ENCODE measurements at places on chromosomes 2 and 18.

- DNase-seq = no peak
Measured at GRCh38 chr18:34909637-34910364, 131.4 kb upstream of the MAPRE2 start.

DNA sequence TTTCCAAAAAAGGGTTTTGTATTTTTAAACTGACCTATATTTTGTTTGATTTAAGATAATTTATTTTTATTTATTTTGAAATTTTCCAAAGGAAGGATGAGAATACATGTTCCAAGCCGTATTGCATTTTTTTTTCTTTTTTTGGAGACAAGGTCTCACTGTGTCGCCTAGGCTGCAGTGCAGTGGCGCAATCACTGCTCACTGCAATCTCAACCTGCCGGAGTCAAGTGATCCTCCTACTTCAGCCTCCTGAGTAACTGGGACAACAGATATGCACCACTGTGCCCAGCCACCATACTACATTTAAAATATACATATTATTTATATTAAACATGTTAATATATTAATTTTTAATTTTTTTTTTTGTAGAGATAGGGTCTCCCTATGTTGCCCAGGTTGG, 15.0 kb downstream of the GEN1 start:
- DNase-seq = no peak

- no peak for DNase-seq
Measured at GRCh38 chr2:99495115-99495860, 5.5 kb upstream of the REV1 start.

DNA sequence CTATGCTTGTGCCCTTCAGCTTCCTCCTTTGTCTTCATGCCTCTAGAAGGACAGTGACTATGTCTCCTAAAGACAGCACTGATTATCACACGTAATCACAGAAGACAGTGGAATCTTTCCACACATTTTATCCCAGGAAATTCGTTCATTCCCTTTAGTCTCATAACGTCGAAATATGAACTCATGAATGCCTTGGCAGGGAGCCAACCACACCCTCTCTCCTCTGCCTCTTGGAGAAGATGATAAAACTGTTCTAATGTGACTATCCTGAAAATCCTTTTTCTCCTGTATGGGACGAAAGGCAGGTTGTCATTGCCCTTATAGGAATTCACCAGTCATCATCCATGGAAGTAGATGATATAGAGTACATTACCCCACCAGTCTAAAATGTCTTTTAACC, 726.6 kb upstream of the FANCL start:
- DNase-seq = no peak

DNA sequence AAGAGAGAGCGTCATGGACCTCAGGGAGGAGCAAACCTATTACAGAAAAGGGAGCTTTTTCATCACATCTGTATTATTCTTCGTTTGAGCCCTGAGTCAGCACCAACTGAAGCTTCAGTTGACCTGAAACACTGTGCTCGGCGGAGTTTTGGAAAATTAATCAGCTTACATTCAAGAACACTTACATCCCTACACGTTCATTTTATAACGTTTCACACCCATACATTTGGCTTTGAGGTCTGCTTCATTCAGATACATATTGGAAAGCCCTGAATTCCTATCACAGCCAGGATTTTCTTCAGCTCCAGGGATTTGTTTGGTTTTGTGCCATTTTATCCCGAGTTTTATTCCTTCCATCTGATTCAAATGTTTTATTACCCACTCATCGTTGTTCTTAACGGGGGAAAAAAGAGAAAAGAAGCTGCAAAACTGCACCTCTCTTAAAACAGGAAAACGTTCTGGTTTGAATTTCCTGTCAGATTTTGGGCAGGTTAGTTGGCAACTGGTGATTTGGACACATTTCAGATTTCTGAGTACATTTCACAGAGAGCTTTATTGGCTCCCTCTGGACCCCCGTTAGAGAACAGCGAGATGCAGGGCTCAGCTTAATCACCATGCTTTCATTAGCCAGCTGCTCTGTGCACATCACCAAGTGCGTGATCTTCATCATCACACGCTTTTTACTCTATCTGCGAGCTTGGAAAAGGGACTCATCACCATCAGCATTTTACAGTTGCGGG, 88.8 kb downstream of the CDC42EP3 start:
- no peak for DNase-seq

DNA sequence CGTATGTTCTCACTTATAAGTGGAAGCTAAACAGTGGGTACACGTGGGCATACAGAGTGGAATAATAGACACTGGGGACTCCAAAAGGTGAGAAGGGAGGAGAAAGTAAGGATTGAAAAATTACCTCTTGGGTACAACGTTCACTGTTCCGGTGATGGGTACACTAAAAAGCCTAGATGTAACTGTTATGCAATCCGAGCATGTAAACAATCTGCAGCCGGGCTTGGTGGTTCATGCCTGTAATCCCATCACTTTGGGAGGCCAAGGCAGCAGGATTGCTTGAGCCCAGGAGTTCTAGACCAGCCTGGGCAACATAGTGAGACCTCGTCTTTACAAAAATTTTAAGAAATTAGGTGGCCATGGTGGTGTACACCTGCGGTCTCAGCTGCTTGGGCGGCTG, 33.1 kb upstream of the TTR start:
- no peak for DNase-seq

DNA sequence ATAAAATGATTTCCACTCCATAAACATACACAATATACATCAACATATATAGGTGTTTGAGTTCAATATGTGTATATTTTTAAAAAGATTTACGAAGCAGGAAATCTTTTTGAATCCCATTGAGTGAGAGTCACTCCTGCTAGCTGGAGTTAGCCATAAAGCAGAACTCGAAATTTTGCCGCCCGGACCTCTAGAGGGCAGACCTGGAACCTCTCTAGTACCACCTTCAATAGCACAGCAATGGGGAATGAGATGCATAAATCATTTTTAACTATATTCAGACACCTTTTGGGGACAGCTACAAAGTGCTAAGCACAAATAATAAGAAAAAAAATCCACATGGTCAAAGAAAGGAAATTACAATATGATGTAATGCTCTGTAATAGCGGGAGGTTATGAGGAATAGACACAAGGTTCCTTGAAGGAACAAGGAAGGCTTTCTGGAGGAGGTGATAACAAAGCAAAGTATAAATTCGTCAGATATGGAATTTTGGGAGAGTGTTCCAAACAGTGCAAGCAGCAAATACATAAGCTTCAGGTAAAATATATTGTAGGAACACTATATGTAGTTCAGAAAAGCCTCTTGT, 533.4 kb downstream of the ERBB4 start:
- DNase-seq = peak; percentile 55

- DNase-seq = peak; percentile 30
Measured at GRCh38 chr2:222656526-222657446, 894 bp upstream of the FARSB start.

DNA sequence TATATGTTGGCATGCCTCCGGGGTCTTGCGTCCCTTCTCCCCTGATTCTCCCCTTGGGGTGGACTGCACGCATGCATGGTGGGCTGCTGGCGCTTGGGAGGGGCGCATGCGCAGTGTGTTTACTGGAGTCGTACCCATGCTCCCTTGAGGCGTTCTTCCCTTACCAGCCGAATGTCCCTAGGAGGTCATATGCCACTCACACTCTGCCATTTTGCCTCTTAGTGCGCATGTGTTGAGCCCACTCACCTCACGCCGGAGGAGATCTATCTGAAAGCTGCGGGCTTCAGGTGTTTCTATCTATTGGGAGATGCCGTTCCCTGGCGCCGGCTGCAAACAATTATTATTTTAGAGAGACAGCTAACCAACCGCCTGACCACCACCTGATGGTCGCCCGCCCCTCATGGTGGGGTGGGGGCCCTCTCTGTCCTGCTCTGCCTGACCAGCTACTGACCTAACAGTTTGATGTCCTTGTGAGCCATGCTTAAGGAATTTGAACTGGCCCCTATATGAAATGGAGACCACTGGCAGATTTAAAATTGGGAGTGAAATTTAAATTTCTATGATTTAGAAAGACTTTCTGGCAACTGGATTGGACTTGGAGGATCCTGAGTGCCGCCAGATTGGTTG, 179.6 kb downstream of the RNF144A start:
- DNase-seq = no peak

DNA sequence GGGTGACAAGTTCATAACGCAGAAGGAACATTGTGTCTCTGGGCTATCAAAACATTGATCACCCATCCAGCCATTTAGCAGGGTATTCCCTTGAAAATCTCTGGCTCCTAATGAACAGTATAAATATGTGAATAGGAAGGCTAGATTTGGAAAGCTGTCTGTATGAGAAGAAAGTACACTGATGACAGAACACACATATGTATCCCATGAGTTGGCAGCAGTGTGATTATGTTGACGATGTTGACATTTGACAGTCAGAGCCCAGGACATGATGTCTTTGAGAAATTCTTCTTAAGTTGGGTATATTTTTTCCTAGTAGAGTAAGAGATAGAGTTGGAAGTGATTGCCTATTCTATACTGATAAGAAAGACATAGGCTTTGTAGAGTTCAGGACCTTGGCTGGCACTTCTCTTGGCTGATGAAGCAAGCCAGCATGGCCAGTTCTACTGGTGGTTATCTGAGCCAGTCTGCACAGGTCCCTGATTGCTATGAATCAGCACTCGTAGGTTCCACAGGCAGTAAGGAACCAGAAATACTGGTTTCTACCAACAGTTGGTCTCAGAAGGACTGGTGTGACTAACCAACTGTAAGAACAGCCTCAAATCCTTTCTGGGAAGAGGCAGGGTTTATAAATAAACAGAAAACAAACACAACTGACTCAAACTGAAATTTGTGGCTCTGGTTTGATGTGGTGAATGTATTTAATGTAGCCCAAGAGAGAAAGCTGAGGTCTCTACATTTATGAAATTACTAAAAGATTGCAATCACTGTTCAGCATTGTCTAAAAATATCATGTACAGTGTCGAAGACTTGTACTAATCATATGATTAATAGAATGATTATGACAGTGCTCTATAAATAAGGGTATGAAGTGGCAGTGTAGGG, 43.9 kb upstream of the RAPH1 start:
- DNase-seq = no peak

GRCh38 chr2:189095101-189095500, 84.5 kb downstream of the COL5A2 start:
- no peak for DNase-seq

GRCh38 chr2:120326066-120326465, 19.9 kb upstream of the INHBB start:
- DNase-seq = no peak

- DNase-seq = peak; percentile 77
Measured at GRCh38 chr2:238784671-238785527, 63.0 kb upstream of the TWIST2 start.

- DNase-seq = no peak
Measured at GRCh38 chr2:84885111-84885510, 4.2 kb upstream of the TRABD2A start.

GRCh38 chr2:159735648-159736047, 23.3 kb downstream of the MARCHF7 start:
- DNase-seq = no peak

- no peak for DNase-seq
Measured at GRCh38 chr18:66646609-66647008, 42.7 kb upstream of the CDH19 start.

- no peak for DNase-seq
Measured at GRCh38 chr2:142866426-142866825, 11.0 kb upstream of the KYNU start.

GRCh38 chr2:200479692-200480265, 30.1 kb downstream of the KCTD18 start:
- no peak for DNase-seq

DNA sequence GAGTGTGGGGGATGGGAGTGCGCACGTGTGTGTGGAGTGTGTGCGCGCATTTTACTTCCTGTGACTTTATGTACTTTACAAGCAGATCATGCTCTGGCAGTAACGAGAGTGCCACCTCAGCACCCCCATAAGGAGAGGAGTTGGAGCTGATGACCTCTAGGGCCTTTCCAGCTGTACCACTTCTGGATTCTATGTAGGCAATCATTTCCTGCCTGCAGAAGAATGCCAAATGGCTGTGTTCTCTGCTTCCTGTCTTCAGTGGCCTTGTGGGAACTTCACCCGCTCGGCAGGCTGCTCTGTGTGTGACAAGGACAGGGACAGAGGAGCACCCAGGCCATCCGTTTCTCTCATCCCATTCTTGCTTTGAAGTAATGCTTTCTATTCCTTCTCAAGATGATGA, 22.8 kb upstream of the ZNF385B start:
- DNase-seq = no peak

GRCh38 chr2:219119422-219120043, 41.1 kb downstream of the NHEJ1 start:
- peak; percentile 75 for DNase-seq

GRCh38 chr18:76530846-76531245, 35.8 kb upstream of the ZNF516 start:
- peak; percentile 88 for DNase-seq

- no peak for DNase-seq
Measured at GRCh38 chr2:101311696-101312017, 3.2 kb upstream of the RNF149 start.

DNA sequence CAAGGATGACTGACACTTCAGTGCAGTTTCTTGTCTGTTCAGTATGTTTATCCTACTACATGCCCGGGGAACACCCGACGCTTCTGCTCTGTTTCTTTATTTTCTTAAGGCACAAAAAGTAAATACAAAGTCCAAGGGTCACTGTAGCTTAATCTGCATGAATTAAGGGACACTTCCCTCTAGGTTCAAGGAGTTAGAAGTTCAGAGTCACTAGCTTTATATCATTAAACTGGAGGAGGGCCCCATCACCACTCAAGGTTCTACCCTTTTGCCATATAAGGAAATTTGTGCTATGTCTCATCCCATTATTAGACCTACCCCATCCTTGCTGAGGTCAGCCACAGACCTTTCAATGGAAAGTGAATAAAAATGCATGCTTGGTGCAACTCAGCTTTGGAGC, 27.6 kb upstream of the RMDN2 start:
- DNase-seq = no peak

GRCh38 chr2:69114534-69114933, 101.6 kb downstream of the ANTXR1 start:
- DNase-seq = no peak

GRCh38 chr2:53600815-53601214, 166.8 kb upstream of the CHAC2 start:
- DNase-seq = no peak

DNA sequence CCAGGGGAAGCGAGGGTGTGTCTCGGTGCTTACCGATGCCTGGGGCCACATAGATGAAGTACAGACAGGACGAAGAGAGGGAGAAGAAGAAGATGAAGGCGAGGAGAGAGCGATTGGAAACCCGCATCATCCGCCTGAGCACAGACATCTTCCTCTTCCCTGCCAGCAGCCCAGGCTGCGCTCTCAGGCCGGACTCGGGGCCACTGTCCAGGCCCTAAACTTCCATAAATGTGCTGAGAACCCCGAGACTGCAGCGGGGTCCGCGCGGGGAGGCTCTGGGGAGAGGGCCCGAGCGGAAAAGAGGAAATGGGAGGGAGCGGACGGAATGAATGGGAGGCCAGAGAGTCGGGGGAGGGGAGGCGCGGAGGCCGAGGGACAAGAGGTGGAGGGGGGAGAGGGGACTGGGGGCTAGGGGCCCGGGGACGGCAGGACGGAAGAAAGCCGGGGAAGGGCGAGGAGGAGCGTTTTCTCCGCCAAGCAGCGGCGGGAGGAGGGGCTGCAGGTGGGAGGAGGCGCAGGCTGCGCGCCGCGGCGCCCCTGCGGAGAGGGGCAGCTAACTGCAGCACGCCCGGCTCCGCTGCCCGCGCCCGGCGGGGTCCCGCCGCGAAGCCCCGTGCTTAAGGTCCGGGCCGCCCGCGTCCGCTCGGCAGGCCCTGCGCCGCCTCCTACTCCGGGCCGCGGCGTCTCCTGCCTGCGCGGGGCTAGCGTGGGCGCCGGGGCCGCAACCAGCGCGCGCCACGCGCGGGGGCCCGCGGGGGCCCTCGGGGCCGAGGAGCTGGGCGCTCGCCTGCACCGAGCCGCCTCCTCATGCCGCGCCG, at the start of gene B4GALT6:
B4GALT6 (minus strand) TSS at position 303 of the 818 bp plus-strand sequence; CDS start at position 148, 155 bp downstream.
- peak; percentile 91 for DNase-seq
